Activated T-cell treated with anti-CD3 and anti-CD28 coated beads for 48 hours (primary cell): ENCODE measurements at places on chromosomes 4 and X.

DNA sequence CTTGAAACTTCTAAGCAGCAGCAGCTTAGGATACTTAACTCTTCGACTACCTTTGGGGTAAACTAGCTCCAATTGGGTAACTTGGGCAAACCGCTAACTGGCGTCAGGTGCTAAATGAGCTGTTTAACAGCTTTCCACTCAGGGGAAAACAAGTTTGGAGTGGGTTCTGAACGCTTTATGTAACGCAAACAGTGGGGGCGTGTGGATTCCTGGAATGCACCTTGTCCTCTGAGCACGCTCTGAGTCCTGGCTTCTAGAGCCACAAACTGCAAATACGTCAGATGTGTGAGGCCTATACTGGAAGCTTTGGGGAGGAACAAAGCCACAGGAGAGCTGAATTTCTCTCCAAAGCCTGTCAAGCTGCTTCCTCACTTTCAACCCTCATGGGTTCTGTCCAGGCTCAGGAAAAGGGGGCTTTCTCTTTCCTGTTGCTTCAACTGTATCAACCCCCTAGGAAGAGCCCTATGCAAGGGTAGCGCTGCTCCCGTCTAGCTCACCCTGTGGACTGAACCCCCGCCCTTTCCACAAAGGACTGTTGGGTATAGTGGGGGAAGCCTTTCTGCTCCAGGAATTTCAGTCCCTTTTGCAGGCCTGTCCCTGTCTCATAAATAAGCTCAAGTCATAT, 4.5 kb upstream of the WDR1 start:
- no peak for DNase-seq

DNA sequence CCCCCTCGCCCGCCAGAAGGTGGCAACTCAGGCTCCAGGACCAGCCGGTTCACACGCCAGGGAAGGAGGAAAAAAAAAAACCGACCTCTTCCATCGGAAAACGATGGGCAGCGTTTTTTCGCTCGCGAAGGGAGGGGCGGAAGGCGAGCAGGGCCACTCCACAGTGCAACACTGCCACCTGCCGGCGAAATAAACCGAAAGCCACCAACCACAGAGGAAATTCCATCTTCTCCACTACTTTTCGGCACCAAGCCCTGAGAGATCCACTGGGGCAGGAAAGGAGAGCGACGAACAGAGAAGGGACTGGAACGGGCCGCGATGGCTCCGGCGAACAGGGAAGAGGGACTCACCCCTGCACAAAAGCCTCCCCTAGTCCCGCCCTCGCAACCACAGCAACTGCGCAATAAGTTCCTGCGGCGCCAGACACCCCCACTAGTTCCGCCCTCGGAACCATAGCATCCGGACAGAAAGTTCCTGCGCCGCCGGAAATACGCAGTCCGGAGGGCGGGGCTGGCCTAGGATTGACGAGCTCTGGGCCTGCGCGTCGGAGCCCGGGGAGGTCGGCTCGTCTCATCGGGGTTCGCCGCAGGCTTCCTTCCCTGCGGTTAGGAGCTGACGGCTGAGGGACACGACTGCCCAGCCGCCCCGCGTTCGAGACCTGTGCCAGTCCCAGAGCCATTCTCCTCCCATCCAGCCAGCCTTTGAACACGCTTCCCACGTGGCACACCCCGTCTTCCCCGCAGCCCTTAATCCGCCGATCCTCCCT, 23.4 kb downstream of the FAM156A start:
- DNase-seq = peak; percentile 81

- DNase-seq = peak; percentile 6
Measured at GRCh38 chrX:15903186-15903681, 48.6 kb upstream of the AP1S2 start.

DNA sequence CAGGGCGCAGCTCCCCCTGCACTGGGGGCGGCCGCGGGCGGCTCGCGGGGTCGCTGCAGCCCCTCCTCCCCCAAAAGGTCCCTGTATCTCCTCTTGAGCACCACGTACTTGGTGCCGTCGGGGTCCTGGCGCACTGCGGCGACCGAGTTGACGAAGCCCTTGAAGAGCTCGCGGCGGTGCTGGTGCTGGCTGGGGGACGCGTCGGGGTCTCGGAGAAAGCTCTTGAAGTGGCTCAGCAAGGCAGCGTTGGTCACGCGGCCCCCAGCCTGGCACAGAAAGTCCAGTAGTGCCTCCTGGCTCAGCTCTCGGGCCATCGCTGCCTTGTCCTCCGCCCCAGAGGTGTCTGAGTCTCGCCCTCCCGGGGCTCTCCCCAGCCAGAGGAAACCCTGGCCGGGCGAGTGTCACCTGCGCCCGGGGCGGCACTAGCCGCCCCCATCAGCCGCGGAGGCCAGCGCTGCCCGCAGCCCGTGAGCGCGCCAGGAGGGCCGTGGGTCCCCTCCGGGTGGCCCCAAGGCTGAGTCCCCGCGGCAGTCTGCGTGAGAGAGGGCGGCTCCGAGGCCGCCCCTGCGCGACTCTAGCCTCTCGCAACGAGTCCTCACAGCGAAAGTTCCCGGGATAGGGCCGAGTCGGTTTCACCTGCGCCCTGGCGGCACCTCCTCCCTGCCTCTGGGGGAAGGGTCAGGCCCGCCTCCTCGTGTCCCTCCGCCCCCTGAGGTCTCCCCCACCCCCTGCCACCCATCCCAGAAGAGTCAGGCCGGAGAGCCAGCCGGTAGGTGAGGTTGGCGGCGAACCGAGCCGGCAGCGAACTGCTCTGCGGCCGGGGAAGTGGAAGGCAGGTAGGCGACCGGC, at the start of gene SOWAHB:
TSS of gene SOWAHB (minus strand) at position 609 of the 849 bp plus-strand sequence. CDS start at position 314, 295 bp downstream.
- DNase-seq = peak; percentile 12

DNA sequence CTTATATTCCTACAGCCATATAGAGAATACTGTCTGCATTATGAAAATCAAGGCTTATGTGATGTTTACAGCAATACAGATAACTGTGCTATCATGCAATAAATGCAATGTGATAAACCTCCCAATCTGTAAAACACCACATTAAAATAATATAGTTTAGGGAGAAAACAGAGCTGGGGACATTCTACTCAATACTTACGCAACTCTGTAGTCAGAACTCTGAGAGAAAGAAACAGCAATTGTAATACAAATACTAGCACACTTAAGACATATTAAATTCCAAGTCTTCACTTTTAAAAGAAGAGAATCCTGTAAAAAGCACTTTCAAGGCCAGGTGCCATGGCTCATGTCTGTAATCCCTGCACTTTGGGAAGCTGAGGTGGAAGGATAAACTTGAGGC, 61.4 kb downstream of the ANKRD17 start:
- DNase-seq = no peak

GRCh38 chr4:21083413-21083812, 383.2 kb downstream of the PACRGL start:
- DNase-seq = no peak

GRCh38 chr4:20311856-20312255, 60.2 kb downstream of the SLIT2 start:
- DNase-seq = no peak

DNA sequence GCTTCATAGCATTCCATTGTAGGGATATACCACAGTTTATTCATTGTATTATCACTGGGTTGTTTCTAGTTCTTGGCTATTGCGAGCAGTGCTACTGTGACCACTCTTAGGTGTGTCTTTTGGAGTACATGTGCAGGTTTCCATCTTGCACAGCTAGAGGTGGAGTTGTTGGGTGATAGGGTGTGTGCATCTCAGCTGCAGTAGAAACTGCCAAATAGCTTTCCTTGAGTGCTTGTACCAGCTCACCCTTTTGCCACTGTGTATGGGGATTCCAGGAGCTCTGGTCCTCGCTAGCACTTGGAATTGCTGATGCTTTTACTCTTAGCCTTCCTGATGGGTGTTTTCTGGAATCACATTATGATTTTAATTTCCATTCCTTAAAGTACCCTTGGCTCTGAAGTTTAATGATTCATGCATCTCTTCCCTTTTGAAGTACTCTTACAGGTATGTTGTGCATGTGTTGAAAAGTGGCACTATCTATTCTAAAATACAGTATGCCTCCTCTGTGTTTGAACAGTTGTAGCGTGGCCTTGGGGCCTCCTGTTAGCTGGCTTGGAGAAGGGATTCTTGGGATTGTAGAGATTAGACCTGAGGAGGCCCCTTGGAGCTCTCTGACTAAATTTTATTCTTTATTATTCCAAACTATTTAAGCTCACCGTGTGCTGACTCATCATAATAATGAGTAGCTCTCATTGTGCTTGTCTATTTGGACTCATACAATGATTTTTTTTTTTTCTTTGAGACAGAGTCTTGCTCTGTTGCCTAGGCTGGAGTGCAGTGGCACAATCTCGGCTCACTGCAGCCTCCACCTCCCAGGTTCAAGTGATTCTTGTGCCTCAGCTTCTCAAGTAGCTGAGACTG, 38.4 kb downstream of the HTT start:
- no peak for DNase-seq

- DNase-seq = no peak
Measured at GRCh38 chr4:79625361-79625760, 217.3 kb upstream of the GK2 start.

- peak; percentile 68 for DNase-seq
Measured at GRCh38 chrX:130082244-130083106, 27.8 kb downstream of the ELF4 start.
